ENCODE measurements at places on chromosomes 2 and 18.

DNA sequence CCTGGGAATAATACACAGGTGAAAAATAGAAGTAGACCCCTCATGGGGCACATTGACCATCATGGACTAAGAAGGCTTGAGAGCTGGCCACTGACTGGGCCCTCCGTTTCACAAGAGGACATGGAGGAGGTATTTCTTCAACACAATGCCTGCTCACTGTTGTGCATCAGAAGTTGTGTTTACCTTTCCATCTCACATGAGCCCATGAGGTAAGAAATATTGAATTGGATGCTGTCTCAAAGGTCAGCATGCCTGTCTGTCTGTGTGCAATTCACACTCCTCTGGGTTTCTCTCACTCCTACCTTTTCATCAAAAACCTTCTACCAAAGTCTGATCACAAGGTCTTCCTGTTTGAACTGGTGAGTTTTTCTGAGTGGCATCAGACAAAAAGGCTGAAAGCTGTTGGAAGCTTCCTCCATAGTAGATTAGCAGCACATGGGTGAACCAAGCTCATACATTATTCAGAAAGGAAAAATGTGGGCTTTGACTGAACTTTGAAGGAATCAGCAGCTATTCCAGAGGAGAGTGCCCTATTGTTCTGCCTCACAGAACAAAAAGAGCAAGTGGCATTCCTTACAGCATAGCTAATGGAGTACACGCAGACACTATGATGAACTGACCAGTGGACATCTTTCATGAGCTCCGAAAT, 143.2 kb upstream of the RND3 start:
- peak; percentile 92 for DNase-seq

DNA sequence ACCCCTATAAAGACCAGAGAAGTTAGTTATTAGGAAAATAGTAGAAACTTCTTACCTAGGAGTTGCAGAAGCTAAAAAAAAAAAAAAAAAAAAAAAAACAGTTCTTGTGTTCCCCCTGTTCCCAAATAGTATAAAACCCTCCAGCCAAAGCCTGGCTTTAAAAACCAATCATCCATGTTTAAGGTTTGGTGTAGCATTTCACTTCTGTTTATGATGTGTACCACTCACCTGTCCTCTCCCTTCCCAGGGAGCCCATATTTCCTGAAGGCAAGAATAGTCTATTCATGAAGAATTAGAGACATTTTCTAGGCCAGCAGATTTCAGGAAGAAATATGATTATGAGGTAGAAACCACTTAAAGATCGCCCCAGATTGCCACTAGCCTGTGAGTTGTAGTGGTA, 273.6 kb downstream of the SETBP1 start:
- DNase-seq, result no peak

DNA sequence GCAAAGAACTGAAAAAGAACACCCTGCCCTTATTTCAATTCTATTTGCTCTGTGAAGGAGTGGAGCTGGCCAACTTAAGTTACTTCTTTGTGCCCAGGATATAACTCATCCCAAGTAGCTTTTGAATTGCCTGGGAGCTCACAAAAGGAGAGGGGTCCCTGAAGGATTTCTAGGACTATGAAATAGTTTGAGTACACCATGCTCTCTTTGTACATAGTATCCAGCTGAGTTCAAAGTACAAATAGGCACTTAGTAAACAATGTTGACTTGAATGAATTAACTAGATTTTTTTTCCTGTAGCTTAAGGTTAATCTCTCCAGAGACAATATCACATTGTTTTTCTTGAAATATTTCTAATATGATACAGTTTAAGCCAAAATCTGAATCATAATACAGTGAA, 47.7 kb downstream of the ZC3H15 start:
- DNase-seq, result no peak

- DNase-seq, result no peak
Measured at GRCh38 chr2:64913357-64913869, 75.8 kb upstream of the SLC1A4 start.

DNA sequence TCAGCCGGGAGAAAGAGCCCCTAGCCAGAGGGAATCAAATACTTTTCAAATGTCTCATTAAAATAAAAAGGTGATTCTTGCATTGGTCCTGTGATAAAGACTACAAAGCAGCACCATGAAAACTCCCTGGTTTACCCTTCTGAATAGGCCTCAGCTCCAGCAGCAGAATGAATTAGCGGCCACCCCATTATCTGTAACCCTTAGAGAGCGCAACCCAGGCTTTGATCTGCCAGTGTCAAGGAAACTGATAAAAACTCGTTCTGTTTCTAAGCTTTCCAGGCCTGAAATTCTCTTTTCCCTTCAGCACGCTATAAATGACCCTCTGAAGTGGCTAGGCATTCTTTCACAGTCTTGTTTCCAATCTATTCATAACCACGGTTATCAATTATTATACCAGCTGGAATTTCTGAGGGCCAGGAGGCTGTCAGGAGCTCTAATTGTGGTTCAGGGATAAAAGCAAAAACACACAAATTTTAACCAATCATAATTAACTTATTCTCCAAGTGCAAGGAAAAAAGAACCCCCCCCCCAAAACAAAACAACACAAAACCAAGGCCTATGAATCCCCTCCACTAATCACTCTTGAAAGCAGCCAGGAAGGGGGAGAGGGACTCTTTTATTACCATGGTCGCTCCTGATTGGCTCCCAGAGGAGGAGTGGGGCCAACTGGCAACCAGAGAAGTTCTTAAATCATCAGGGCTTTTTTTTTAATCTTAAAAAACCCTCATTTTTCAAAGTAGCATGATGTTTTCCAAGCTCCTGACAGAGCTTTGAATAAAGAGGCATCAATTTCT, 258.9 kb downstream of the CYRIA start:
- no peak for DNase-seq

DNA sequence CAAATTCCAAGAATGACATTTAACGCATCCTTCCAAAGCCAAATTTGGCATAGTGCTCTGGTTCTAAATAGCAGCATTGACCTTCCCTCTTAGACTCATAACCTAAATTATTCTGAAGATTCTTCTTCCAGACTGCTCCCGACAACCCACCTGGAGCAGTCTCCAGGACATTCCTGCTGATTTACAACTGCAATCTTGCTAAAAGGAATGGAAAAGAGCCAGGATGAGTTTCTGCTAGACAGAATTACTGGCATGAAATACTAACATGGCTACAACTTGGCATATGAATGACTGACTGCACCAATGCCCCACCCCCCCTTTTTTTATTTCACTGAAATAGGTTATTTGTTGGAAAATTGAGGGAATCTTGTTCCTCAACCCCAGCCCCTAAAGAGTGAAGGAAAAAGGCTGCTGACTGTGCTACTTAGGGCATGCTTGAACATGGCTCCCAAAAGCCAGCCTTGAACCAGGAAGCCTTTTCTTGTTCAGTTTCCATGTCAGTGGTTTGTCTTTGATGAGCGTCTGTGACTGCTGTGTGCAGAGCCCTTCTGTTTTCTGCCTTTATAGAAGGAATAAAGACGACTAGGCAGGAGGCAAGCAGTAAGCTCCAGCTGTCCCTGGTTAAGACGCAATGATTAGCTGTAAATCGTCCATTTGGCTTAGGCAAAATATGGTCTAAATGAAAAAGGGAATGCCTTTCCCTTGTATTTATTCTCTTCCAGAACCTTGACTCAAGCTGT, 47.4 kb upstream of the ITGB6 start:
- DNase-seq, result no peak

- no peak for DNase-seq
Measured at GRCh38 chr2:241225983-241226382, 37.5 kb downstream of the ANO7 start.

DNA sequence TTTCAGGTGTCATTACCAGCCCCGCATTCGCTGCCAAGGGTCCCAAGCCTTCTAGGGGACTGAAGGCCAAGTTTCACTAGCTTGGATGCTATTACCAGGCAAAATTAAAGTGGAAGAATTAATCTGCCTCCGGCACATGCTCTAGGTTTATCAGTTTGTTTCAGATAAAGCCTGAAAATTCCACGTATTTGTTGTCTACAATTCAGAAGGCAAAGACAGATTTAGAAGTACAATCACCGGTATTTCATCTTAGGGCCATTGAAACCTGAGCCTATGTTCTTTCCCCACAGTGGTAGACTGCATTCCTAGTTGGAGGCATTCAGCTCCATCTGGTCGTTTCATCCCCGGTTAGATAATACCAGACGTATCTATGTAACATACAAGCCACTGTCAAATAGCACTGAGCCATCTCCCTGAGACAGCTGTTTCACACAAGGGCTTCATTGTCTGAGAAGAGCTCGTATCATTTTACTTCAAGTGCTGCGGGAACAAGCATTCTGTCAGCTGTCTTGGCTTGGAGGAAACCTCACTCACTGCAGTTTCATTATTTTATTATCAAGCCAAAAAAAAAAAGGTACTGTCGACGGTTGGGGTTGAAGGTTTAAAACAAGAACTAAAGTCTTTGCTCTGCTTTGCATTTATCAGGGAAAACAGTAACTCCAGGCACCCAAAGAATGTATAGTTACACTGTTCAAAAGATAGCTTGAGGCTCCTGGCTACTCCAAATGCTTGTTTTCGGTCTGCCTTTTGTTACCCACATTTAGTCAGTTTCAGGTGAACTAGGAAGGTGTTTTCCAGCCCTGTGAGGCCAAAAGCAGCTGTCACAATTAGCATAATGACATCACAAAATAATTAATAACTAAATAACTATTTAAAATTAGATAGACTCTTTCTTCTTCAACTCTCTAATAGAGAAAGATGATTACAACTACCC, 76.7 kb downstream of the TGIF1 start:
- DNase-seq, result peak; percentile 85

DNA sequence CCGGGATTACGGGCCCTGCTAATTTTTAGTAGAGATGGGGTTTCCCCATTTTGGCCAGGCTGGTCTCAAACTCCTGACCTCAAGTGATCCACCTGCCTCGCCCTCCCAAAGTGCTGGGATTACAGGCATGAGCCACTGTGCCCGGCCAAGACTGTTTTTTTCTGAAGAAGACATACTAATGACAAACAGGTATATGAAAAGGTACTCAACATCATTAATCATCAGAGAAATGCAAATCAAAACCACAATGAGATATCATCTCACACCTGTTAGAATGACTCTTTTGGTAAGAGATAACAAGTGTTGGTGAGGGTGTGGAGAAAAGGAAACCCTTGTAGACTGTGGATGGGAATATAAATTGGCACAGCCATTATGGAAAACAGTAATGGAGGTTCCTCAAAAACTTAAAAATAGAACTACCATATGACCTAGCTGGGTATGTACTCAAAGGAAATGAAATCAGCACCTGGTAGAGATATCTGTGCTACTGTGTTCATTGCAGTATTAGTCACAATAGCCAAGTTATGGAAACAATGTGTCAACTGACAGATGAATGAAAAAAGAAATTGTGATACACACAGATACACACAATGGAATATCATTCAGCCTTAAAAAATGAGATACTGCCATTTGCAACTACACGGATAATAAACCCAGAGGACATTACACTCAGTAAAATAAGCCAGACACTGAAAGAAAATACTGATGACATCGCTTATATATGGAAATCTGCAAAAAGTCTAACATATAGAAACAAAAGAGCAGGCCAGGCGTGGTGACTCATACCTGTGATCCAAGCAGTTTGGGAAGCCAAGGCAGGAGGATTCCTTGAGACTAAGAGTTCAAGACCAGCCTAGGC, 20.8 kb downstream of the SOS1 start:
- peak; percentile 70 for DNase-seq

DNA sequence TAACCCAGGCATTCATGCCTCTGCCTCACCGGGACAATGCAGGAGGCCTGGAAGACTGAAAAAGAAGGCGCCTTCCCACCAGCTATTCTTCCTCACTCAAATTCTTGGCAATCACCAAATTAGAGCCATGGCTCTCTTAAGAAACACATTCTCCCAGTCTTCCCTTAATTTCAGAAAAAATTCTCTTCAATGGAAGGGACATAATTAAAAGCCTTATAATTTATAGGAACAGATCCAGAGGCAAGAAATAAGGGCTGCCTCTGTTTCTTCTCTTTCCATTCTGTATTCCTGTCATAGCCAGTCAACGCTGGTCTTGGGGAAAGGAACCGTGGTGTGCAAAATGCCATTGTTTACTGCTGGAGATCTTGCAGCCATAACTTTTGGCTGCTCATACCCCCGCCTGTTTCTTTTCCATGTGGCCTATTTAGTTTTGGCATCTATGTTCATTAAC, 32.8 kb downstream of the DTNA start:
- DNase-seq, result no peak

GRCh38 chr18:28009589-28009988, 167.3 kb downstream of the CDH2 start:
- DNase-seq, result no peak

GRCh38 chr2:173149491-173149890, 73.8 kb downstream of the MAP3K20 start:
- no peak for DNase-seq

- peak; percentile 12 for DNase-seq
Measured at GRCh38 chr2:153416071-153416470, 62.5 kb downstream of the RPRM start.

DNA sequence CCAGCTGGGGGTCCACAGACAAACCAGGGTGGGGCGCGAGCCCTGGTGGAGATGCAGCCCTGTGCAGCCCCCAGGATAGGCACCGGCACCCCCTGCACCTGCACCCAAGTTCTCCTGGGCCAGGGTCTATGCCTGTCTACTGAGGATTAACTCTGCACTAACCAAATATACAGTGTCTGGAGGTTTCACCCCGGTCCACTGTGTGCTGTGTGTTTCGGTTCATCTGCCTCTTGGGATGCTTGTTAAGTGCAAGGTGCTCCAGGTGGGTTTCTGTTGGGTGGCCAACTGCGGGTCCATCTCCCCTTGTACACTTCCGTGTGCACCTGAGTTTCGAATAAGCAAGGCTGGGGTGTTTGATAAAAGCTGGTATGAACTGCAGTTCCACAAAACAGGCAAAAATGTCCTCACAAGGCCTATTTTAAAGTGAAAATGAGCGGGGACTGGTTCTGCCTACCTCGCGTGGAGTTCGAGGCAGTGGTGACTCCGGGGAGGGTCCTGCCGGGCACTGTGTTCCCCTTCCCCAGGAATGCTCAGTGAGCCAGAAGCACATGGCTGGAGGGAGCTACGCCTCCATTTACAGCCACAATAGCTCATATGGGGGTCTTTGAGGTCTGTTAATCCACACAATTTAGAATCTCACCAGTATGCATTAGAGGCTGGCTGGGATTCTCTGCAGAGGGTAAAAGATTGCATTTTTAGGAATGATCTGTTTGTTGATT, 70.7 kb downstream of the EDAR start:
- no peak for DNase-seq

DNA sequence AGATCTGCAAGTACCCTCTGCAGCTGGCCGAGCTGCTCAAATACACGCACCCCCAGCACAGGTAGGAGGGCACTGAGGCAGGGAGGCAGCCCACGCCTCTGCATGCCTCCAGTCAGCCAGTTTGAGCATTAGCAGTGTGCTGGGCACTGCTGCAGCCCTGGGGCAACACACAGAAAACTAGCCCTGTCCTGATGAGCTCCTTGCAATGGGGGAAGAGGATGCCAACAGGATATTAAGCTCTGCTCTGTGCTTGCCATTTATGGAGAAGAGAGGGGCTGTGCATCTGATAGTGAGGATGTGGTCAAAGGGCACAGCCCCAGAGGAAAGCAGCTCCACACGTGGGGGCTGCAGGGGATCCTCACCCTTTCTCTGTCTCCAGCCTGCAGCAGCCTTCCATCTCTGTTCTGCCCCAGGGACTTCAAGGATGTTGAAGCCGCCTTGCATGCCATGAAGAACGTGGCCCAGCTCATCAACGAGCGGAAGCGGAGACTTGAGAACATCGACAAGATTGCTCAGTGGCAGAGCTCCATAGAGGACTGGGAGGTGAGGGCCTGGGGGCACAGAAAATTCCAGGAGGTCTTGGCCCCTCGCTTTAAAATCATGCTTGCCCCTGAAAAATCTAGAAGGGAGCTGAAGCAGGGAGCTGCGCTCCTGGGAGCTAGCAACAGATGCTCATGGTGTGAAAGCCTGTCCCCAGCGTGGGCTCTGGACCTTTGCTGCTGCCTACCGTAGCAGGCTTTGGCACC, 51.7 kb downstream of the FAM168B start:
- no peak for DNase-seq

Data from astrocyte (in vitro differentiated cells and primary cell).